ENCODE measurements at places on chromosomes 5 and 9.

- no peak for DNase-seq
Measured at GRCh38 chr9:104227108-104227507, 133.0 kb downstream of the SMC2 start.

DNA sequence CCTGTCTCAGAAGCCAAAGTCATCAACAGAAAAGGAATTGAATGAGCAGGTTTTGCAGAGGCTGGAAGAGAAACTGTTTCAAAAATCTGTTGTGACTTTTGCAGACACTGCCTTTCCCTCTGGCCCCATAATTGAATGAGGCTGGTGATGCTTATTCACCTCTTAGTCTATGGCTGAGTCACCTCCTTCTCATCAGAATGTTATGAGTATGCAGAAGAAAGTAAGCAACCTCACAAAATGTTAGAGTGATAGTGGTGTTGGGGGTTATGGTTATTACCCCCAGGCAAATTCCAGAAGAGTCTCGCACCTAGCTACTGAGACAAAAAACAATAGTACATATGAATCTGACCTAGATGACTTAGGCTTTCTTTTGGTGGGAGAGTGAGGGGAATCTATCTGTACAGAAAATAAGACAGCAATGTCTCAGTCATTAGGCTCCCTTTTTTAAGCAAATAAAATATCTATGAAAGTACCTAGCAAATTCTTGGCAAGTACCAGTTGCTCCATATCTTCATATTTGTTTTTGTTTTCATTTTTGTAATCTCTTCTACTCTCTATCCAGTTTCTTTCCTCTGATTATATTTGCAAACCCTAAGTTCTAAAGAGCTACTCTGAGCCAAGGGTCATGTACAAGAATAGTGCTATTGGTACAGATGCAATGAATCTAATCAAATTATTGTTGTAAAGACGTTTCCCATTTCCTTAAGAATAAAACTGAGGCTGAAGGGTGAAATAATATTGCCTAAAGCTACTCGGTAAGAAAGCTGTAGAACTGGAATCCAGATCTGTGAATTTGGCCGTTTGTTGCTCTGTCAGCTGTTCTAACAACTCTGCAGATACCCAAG is 498.1 kb upstream of the TNC start:
- peak; percentile 35 for DNase-seq

DNA sequence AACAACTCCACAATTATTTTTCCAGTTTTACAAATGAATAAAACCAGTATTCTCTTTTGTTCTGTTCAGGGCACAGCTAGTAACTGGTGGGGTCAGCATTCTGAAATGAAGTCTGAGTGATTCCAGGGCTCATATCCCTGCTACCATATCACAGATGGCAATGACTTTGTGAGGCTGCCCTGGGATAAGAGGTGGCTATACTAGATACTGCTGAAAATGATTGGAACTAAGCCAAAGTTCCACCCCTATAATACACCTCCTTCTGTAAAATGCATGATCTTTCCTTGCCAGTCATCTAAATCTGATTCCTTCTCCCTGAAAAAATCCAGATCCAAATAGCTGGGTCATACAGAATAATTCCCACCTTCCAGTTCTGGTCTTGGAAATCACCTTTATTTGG is 14.4 kb downstream of the SLC25A51 start:
- no peak for DNase-seq

DNA sequence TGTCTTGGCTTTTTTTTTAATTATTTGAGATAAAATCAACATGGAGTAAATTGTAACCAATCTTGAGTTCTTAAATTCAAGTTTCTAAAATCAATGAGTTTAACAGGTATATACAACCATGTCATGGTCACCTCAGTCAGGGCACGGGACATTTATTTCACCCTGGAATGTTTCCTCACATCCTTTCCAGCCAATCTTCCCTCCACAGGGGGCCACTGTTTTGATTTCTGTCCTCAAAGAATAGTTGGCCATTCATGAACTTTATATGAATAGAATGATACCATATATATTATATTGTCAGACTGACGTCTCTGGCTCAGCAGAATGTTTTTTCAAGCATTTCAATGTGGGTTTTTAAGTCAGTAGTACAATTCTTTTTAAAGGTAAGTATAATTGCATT is 806 bp downstream of the ZNF474 start:
- DNase-seq: peak; percentile 66

Data from mesendoderm (in vitro differentiated cells).